NT2/D1 (cell line): ENCODE measurements at places on chromosomes 3 and 15.

DNA sequence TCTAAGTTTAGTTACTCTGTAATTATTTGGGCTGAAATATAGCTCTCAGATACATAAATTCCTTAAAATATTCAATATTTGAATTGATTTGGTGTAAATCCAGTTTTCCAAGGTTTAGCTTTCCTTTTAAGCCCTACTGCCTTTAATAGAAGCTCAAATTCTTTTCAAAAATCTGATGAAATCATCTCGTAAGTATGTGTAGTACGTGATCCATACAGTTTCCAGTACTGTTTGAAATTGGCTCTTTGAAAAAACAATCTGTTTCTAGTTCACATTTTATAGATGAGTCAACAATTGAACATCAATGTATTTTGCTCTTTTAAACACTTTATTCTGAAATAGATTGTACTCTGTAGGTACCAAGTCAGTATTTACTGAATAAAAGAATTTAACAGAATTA lies 84.2 kb downstream of the LRRC49 start:
- DNase-seq, result no peak

DNA sequence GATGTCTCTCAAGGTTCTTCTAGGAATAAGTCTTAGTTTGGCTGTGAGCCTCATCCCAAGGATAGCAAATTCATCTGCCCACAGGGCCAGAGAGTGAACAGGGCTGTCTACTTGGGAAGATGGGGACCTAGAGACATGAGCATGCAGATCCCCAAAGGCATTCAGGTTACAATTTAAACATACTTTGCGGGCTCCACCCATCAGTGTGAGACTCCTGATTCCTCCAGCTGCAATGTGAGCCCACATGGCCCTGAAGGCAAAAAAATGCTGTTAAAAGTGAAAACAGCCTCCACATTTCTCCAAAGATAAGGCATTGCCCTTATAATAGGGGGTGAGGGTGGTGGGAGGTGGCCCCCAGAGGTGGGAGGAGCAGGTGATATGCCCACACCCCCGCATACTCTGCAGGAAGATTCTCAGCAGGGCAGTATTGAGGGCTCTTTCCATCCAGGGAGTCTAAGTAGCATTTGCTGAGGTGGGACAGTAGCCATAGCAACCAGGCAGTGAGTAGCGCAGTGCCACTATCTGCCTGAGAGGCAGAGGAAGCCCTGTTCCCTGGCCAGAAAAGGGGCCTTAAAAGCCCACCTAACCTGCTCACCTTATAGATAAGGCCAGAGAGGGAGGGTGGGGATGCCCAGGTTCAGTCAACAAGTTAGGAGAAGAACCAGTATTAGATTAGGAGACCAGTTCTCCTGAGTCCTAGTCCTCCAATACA lies 31.2 kb downstream of the TGM4 start:
- no peak for DNase-seq

GRCh38 chr3:135967867-135968266 lies 2.3 kb downstream of the PPP2R3A start:
- DNase-seq, result no peak

- no peak for DNase-seq
These were observed 19.3 kb upstream of the SLC12A8 start for GRCh38 chr3:125231895-125232294.

GRCh38 chr3:126341755-126342150 lies 15.5 kb downstream of the KLF15 start:
- DNase-seq, result no peak

GRCh38 chr3:182792901-182793662 lies at the start of gene ATP11B:
Gene ATP11B, plus strand, starts transcription at chr3:182793504. Its CDS starts 256 bp downstream, at chr3:182793760.
- peak; percentile 25 for DNase-seq

- no peak for DNase-seq
These were observed 56.5 kb downstream of the CHCHD6 start for GRCh38 chr3:126760541-126760940.

GRCh38 chr15:78316283-78317083 lies 17.1 kb upstream of the SKIC8 start:
- peak; percentile 55 for DNase-seq

DNA sequence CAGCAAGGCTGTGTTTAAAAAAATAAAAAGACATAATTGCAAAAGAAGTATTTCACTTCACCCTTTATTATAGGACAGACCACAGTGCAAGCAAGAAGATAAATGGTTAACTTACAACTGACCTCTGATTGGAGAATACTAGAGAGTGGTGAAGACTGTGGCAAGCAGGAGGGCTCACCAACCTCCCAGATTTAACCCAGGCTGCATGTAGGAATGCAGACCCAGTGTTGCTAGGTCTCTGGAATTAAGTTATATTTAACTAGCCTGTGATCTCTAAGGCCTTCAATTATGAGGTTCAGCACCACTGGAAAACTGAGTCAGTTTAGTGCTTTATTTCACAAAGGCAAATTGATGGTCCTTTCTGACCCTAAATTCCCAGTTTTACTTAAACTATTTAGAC lies 436.6 kb downstream of the LPP start:
- DNase-seq, result no peak

DNA sequence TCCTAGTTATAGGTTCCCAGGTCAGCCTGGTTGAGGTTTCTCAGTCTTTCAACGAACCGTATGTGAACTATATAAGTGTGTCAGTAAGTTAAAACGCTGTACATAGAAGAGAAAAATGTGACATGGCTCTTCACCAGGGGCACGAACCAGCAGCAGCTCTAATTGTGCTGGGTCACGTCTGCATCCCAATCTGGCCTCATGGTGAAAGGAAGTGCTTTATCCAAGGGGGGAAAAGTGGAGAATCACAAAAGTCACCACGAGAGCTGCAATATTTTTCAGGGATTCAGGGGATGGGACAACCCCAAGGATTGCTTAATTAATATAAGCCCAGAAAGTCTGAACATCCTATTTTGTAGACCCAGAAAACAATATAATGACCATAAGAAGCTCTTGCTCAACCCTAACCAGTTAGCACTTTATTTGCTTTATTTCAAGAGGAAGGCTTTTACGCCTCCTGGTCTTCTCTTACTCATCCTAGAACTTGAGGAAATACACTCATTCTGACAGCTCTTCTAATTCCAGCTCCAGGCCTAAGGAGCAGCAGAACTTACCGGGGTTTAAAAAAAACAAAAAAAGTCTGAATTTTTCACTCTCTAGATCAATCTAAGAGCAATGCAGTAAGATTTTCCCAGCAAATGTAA lies 16.5 kb downstream of the ANXA2 start:
- no peak for DNase-seq

- no peak for DNase-seq
These were observed 9.5 kb downstream of the CYP19A1 start for GRCh38 chr15:51328926-51329325.

DNA sequence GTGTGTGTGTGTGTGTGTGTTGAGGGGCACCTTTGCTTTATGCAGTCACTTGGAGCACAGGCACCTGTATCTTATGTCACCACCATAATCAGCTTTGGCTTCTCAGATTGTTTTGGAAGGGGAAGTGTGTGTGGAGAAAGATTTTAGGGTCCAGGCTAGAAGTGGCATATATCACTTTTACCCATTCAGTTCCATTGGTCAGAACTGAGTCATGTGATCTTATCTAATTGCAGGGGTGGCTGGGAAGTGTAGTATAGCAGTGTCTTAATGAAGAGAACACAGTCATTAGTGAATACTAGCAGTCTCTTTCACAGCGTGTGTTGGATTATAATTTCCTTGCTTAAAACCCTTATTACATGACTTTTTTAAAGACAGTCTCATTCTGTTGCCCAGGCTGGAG lies 20.6 kb downstream of the NCK1 start:
- no peak for DNase-seq

DNA sequence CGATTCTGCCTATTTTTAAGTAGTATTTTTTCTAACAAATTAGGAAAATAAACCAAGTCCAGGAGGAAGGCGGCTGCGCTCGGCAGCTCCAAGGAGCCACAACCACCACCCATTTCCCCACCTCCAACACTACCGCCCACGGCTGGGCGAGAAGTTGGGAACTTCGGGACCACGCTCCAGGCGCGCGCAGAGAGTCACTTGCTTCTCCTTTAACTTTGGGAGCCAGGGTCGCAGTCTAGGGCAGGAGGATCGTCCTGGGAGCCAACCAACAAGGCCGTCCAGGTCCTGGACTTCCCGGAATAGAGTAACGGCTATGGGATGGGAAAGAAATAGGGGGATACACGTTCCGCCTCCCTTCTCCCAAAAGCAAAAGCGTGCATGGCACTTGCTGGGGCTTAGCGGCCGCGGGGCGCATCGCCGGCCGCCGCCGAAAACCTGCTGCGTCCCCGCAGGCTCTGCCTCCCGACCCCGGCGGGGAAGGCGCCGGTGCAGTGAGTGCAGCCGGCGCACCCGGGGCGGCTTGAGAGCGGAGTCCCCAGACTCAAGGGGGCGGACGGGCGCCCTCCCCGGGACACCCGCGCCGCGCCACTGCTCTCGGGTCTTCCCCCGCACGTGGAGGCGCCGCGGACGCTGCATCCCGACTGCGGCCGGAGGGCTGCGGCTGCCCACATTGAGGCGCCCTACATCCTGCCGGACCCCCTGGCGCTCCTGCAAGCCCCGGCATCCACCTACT lies 699 bp downstream of the MEGF11 start:
- no peak for DNase-seq

DNA sequence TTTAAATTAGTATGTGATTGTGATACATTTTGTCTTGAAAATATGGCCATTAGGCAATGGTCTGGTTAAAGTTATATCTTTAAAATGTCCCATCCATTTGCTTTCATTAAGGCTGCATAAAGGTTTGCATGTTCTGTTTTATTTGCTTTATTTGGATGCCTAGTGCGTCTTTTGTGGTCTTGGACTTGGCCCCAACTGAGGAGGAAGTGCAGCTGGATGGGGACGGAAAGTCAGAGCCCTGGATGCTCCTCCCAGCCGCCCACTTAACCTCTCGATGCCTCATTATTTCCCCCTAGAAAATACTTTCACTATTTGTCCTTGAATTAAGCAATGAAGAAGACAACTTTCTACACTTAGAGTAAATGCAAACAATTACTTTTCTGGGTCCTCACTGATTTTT lies 898.2 kb downstream of the MCTP2 start:
- no peak for DNase-seq

DNA sequence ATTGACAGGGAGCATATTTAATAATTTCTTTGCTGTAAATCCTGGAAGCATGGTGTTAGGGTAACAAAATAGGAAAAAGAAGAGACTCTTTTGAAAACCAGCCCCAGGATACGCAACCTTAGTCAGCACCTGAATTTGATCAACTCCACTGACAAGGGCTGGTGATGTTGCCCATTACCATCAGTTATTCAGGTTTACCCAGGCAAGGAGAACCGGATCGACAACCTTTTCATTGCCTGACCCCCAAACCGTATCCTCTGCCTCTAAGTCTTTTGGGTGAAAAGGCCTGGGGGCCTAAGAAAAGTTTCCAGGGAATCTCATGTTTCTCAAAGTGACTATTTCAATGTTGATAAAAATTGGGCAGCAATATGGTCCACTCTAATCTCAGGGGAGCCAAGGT lies 313.3 kb downstream of the KBTBD8 start:
- no peak for DNase-seq

- DNase-seq, result no peak
These were observed 99.1 kb upstream of the CHMP2B start for GRCh38 chr3:87128006-87128405.

GRCh38 chr3:106399761-106400160 lies 530.9 kb upstream of the CBLB start:
- DNase-seq, result no peak

DNA sequence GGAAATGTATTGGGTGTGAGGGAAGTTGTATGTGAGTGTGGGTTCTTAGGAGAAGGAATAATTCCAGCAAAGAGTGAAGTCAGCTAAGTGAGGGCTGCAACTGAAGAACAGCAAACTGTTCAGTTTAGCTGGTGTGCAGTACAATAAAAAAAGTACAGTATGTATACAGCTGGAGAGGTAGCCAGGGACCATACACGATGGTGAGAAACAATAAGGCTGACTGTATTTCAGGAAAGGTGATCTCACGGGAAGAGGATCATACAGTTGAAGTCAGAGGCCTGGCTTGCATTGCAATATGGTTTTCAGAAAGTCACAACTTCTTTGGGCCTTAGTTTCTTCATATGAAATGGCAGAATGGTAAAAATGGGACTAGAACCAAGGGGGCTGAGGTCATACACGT lies 222.4 kb downstream of the NEK10 start:
- DNase-seq, result no peak

DNA sequence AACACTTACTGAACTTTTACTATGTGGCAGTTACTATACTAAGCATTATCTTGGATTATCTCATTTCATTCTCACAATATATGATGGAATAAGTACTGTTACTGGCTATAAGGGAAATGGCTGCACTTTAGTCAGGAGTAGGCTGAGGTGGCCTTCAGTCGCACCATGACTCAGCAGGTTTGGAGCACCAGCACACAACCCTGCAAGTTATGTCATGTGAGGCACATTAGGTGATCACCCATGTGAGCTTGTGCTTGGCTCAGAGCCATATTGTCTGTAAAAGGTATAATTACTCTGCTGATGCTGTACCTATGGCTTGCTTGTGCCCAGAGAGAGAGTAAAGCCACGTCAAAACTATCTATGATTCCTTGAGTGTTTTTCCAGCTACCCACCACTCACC lies 54.1 kb upstream of the TIPARP start:
- DNase-seq, result no peak

DNA sequence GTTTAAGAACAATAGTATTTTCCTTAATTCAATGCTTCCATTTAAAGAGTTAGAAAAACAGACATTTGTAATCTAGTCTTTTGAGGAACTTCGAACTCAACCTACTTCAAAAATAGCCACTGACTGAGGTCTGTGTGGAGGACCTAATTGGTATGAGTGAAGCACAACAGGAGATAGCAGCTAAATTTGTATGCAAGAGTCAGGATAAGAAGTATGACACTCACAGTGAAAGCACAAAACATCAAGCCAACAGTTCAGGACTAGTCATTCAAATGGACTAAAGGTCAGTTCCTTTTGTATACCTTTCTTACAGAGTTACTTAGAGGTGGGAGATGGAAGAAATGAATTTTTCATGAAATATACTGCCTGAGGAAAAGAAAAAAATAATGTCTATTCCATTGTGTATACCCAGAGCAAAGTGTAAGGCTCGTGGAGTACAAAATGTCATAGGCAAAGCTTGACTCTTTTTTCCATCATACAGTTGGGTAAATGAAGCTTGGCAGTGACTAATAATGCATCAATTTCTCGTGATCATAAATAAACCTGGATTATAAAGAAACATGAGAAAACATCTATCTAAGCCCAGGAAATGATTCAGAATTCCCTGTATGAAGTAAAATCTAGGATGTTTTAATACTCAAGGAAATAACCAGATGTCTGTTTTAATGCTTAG lies 1005.2 kb upstream of the CADM2 start:
- DNase-seq, result no peak

DNA sequence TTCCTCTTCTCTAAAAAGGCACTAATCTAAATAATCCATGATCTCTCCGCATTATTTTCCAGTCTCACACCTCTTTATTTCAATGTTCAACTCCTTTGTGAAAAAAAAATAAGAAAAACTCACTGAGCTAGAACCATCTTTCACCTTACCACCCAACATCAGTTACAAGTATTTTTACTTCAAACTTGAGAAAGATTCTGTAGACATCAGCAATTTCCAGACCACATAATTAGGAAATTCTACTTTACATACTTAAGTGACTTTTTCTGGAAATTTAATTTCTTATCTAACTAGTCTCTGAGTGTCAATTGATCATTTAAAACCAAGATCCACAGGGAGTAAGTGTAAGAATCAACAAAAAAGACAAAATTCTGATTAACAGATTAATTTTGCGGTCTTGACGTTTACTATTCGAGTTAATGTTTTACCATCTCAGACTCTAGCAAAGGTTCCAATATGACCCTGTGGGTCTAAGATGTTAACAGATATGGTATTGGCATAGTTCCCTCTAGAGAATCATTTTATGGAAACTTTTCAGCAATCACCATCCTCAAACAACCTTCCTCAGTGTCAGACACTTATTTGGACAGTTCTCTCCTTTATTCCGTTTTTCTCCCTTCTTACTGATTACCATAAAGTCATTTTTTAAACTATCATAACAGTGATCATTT lies 5.1 kb downstream of the ATP13A3 start:
- no peak for DNase-seq
